IPS-NIHi11 (cell line): ENCODE measurements at places on chromosomes 16 and 17.
A peak's percentile ranks its signal among the peaks of the same experiment; 100 is the strongest.

- no peak for DNase-seq
Observed at GRCh38 chr17:16108871-16109270, 106.5 kb downstream of the NCOR1 start.

DNA sequence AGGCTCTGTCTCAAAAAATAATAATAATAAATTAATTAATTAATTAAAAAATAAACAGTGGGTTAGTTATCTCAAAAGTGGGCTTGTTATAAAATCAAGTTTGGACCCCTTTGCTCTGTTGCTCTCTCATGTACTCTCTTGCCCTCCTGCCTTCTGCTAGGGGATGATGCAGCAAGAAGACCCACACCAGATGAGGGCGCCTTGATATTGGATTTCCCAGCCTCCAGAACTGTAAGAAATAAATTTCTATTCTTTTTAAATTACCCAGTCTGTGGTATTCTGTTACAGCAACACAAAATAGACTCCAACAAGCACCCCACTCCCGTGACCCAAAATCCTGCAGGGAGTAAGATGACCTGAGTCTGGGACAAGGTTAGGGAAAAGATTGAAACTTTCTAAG is 2.1 kb upstream of the ZNF652 start:
- no peak for DNase-seq

GRCh38 chr17:21451975-21452374 is 75.8 kb downstream of the KCNJ12 start:
- DNase-seq, result no peak

GRCh38 chr17:2420176-2420575 is 19.3 kb upstream of the MNT start:
- DNase-seq, result no peak

DNA sequence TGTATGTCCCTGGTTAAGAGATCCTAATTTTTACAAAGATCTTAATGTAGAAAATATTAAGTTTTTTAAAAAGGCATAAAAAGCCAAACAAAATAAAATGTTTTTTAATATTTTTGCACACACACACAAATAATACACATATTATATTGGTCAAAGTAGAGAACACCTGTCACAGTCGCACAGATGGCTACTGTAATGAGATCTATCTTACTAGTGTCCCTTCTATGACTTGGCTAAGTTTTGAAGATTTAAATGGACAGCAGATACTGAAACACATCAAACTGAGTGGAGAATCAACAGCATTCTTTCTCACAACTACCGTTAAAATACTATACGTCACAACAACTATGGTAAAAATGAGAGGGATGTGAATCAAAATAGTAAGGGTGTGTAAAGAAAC is 83.4 kb downstream of the HELZ start:
- DNase-seq, result no peak

DNA sequence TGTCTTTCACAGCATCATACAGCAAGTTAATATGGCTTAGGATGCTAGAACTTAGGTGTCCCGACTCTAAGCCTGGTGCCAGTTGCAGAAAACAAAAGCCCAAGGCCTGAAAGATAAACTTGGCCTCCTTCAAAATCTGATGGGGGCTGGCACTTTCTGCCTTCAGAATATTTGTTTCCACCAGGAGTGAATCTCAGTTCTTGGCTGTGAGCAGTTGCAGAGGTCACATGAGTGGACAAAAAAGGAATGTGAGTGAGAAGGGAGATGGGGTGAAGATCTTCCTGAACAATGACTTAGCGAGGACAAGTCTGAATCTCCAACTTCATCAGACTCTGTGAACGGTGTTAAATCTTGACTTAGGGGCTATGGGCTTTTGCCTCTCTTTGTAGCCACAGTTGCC is 46.6 kb downstream of the HOXB1 start:
- DNase-seq, result no peak

DNA sequence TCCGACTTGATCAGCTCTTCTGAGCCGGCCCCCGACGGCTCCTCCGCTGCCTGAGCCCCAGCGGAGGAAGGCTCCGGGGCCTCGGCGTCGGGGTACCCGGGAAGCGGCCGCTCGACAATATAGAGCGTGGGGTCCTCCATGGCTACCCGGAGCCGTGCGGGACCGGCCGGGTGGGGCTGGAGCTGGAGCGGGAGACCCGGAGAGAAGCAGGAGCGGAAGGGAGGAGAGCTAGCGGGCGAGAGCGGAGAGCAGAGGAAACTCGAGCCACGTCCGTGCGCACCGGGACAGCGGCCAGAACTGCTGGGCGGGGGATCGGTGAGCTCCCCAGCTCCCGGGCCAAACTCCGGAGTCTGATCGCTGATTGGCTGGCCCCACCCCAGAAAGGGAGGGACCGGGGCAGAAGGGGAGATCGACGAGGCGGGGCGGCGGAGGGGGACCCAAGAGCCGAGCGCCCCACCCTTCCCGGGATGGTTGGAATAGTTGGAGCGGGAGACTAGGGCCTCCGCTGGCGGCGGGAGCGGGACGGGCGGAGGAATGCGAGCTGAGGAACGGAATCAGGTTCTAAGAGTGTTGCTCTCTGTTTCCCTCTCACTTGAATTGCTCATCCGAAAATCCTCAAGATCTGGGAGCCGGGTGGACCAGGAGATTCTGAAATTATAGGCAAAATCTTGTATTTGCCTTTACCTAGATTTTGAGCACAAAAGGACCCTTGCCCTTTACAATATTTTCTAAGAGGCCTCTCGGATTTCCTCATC is at the start of gene CAVIN1:
Gene CAVIN1 (minus strand): TSS at position 299 of the 755 bp plus-strand sequence. CDS start 159 bp downstream, at position 140.
- DNase-seq, result peak; percentile 98

- no peak for DNase-seq
Observed at GRCh38 chr16:56767024-56767423, 37.1 kb downstream of the NUP93 start.

DNA sequence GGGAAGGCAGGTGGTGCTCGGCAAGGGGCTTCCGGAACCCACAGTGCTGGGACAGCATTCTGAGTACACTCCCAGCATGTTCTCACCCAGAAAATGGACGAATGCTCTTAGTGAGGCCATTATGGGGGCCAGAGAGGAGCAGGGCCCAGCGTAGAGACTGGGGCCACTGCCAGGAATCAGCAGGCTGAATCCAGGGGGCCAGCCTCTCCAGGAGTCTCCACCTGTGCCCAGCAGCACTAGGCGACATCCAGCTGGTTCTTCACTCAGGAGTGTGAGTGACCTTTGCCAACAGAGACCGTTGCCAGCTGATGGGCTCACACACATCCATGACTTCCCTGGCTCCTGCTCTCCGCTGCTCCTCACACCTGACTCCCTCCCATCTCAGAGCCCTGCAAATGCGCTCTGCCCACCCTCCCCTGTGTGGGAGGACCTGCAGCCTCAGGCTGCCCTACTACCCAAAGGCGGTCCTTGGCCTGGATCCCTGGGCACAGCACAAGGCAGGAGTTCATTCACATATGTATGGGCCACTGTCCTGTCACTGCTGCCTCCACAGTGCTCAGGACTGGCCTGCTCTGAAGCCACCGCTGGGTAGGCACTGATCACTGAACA is 5.1 kb downstream of the RHBDF1 start:
- no peak for DNase-seq

- no peak for DNase-seq
Observed at GRCh38 chr17:81027591-81028505, 7.1 kb upstream of the BAIAP2 start.

- DNase-seq, result peak; percentile 72
Observed at GRCh38 chr17:42760652-42761581, at the start of gene RAMP2. TSS of gene RAMP2 (plus strand) at chr17:42761227. CDS start at chr17:42761262, 35 bp downstream.

- no peak for DNase-seq
Observed at GRCh38 chr17:72486806-72487205, 366.0 kb downstream of the SOX9 start.

GRCh38 chr16:25217112-25217511 is 365 bp downstream of the AQP8 start:
- DNase-seq, result no peak

DNA sequence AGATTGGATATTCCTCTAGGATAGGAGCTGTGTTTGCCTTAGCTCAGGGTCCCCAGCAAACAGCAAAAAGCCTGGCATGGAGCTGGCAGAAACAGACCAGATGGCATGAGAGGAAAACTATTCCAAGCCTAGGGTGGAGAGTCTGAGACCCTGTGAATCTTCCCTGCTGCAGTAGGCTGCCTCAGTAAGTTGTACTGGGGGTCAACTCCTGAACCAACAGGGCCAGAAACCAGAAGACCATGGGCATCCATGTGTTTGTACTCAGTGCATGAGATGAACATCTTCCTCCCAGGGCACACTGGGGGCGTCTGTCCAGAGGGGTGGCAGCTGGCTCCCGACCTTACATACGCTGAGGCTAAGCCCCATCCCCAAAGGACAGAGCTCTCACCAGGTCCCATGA is 214.4 kb downstream of the C16orf78 start:
- DNase-seq, result no peak

DNA sequence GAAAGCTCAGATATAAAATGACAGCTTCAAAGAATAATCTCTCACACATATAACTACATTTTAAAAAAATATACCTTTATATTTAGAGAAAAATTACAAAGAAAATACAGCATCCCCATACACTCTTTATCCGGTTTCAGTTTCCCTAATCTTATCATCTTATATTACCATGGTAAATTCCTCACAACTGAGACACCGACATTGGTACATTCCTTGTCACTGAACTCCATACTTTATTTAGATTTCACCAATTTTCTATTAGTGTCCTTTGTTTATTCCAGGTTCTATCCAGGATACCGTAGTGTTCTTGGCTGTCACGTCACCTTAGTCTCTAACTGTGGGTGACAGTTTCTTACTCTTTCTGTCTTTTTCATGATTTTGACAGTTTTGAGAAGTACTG is 22.0 kb upstream of the ABCA10 start:
- no peak for DNase-seq

DNA sequence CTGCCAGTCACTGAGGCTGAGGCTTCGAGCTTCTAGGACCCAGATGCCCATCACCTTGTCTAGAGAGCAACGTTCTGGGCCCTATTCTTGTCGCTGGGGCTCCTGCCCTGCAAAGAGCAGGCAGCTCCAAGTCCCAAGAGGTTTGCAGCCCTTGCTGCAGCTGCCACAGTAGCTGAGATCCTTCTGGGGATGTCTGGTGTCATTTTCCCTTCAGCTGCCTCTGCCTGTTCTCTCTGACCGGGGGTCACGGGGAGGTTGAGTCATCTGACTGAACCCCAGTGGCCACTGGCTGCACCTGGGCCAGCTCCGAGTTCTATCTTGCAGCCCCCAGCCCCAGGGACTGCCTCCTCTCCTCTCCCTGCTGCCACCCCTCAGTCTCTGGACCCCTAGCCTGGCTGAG is 4.9 kb downstream of the WSCD1 start:
- no peak for DNase-seq

DNA sequence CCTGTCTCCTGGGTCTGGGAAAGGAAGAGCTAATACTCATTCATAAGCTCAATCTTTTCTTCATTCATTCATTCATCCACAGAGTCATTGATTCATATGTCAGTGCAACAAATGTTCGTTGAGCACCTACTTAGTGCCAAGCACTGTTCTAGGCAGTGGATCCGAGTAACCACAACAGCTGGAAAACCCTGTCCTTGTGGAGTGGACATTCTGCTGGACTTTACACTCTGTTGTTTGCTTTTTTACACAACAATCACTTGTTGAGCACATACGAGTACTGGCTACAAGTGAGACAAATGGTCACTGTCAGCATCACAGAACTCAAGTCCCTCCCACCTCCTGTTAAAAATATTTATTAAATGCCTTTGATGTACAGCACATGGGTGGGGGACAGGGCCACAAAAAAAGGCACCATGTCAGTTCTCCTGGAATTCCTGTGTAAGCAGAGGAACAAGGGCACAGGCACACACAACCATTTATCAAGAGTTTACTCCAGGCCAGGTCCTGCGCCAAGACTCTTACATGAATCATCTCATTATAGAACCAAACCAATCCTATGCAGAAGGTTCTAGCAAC is 46.9 kb downstream of the TEKT5 start:
- no peak for DNase-seq

DNA sequence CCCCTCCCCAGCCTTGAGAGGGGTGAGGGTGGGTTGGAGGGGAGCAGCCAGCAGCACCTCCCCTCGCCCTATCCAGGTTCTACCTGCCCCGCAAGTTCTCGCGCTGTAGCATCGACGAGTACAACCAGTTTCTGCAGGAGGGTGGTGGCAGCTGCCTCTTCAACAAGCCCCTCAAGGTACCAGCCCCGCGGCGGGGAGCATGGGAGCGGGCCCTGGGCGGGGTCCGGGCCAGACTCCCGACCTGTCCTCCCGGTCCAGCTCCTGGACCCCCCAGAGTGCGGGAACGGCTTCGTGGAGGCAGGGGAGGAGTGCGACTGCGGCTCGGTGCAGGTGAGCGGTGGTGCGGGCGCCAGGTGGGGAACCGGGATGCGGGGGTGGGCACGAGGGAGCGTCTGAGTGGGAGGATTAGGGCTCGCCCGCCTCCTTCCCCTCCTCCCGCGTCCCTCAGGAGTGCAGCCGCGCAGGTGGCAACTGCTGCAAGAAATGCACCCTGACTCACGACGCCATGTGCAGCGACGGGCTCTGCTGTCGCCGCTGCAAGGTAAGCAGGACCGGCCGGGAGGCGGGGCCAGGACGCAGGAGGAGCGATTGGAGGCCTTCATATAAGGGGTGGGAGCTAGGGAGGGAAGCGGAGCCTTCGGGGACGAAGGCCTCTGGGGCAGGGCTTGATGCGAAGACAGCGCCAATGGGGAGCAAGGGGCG is 16.5 kb downstream of the ADAM11 start:
- DNase-seq, result peak; percentile 100

- DNase-seq, result no peak
Observed at GRCh38 chr17:50499721-50500120, 8.5 kb upstream of the MYCBPAP start.

- no peak for DNase-seq
Observed at GRCh38 chr17:72254808-72255449, 134.1 kb downstream of the SOX9 start.

DNA sequence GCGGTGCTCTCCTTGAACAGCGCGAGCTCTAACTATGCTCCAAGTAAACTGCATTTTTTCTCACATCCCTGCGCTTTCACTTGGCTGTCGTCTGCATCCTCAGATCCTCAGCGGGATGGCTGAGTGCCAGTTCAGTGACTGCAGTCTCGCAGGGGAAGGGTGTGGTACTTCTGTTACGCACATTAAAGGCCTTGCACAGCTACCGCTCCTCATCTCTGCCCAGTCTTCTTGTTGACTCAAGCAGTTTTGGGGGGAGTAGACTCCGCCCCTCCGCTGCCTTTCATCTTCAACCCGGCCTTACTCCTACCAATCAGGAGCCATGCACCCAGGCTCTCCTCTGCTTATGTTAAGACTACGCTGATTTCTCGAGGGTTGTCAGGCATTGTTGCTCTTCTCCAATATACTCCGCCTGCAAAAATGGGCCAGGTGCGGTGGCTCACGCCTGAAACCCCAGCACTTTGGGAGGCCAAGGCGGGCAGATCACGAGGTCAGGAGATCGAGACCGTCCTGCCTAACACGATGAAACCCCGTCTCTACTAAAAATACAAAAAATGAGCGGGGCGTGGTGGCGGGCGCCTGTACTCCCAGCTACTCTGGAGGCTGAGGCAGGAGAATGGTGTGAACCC is 10.0 kb downstream of the ATP5PD start:
- no peak for DNase-seq

GRCh38 chr16:53821957-53822625 is 118.1 kb downstream of the FTO start:
- no peak for DNase-seq
